Hematopoietic multipotent progenitor cell (in vitro differentiated cells): ENCODE measurements at places on chromosomes 1 and 21.
A peak's percentile ranks its signal among the peaks of the same experiment; 100 is the strongest.

DNA sequence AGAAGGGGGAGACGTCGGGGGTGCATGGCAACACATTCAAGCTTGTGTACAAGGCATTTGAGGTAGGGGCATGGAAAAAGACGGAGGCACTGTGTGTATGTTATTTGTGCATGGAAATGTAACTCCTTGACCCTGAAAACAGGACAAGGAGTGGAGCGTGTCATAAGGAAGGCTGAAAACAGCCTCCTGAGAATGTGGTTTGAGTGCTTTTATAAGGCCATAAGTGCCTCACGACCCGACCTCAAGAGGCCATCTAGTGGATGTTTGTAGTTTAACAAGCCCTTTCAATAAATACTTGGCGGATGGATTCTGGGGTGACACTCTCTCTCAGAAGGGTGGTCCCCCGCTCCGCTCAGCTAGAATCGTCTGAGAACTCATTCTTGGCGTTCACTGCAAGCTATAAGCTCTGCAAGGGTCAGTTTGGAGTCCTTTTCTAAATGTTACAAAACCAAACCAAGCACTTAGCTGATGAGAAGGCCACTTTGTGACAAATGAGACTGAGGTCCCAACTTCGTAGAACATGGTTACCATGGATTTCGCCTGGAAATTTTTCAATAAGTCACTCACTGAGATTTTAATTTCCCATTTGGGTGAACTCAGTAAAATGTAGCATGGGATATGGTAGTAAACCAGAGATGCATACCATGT is 38.8 kb upstream of the CLCA4 start:
- no peak for DNase-seq

- DNase-seq: no peak
These were observed 338.8 kb downstream of the MATN1 start for GRCh38 chr1:30384286-30385245.

DNA sequence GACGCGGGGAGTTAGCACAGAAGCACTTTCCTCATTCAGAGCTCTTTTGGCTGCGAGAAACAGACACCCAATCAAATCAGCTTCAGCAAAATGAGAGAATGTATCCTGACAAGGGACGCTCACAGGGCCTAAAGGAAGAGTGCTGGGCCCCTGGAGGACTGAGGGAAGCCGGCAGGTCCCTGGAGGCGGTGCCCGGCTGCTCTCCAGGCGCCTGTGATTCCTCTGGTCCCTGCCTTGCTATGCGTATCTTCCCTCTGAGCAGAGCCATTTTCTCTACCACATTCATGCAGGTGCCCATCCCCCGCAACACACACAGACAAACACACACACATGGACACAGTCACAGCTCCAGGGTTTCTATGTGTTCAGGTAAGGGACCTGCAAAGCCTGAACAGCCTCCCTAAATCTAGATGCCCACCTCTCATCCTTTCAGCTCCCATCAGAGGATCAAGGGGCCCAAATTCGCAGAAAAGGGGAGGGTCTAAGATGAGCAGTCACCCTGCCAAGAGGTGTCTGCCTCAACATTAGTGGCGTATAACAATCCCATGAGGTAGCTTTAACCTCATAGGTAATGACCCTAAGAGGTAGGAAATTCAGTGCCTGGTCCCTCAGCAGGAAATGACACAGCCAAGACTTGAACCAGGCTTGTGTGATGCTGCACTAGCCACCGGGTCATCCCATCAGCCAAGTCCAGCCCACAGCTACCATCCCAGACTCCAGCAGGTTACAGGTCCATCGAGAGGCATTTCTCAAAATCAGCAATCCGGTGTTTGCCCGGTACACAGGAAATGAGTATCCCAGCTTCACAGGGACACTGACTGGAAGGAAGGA is 29.0 kb downstream of the PTAFR start:
- DNase-seq: no peak

GRCh38 chr1:218970397-218970990 is 203.2 kb upstream of the LYPLAL1 start:
- DNase-seq: no peak

- DNase-seq: peak; percentile 41
These were observed 29.6 kb downstream of the DUSP10 start for GRCh38 chr1:221712198-221712684.

GRCh38 chr1:159985473-159985872 is 31.4 kb upstream of the SLAMF9 start:
- DNase-seq: no peak

DNA sequence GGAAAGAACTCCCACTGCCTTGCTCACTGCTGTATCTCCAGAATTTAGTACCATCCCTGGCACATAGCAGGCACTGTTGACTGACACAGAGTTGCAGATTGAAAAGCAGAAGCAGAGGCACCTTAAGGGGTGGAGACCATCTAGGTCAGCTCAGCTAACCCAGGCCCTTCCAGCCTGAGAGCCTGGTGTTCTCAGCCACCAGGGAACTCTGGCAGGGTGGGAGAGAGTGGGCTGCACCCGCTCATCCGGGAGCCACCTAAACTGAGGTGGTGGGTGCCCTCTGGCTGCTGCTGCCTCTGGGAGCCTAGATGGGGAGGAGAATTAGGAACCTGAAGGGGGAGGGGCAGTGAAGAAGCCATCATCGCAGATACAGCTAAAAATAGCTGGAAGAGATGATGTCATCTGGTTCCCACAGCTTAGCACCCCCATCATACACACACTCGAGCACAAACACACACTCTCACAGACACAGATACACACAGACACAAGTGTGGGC is 1.5 kb upstream of the TSPAN1 start:
- DNase-seq: no peak

DNA sequence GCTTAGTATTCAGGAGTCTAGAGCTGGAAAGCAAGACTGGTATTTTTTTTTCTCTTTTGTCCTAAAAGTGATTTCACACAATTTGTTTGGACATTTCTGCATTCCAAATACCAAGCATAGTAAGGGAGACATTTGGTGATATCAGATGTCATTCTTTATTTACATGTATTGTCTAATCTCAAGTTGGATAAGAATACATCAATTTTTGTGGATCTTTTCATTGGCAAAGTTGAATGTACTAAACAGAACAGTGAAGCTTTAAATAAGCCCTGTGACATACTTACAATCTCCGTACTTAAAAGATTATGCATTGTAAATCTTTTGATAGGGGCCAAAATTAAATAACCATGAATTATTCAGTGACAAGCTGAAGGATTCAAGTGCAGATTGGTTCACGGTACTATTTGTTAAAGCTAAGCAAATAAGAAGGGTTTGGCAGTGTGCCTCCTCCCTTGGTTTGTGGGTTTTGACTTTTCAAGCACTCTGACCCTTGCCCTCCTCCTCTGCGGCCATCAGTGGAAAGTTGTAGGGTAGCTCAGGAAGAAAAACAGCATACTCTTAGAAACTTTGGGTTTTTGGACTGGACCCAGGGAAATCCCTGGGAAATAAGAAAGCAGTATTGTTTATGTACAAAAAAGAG is 663.7 kb downstream of the ADGRL2 start:
- peak; percentile 13 for DNase-seq

GRCh38 chr1:95388031-95388430 is 154.0 kb downstream of the RWDD3 start:
- no peak for DNase-seq

- peak; percentile 67 for DNase-seq
These were observed 246.3 kb upstream of the RAB4A start for GRCh38 chr1:229024528-229025130.

- DNase-seq: no peak
These were observed 220.4 kb downstream of the ZP4 start for GRCh38 chr1:237670302-237670701.

GRCh38 chr1:180542113-180542837 is 16.5 kb upstream of the OVAAL start:
- no peak for DNase-seq

DNA sequence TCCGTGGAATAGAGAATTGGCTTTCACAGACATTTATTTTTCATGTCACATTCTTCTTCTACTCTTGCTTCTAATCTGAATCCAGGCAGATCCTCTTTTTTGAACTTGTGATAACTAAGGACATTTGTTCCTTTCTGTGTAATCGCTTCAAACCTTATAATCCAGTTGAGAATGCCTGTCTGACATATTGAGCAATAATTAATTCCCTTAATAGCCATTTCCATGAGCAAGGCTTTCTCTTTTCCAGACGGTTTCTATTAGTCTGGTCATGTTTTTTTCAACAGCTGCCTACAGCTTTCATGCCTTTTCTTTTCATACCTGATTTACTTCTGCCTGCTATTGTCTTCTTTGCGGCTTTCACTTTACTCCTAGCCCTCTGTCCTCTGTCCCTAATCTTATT is 163.4 kb downstream of the CYYR1 start:
- DNase-seq: no peak

DNA sequence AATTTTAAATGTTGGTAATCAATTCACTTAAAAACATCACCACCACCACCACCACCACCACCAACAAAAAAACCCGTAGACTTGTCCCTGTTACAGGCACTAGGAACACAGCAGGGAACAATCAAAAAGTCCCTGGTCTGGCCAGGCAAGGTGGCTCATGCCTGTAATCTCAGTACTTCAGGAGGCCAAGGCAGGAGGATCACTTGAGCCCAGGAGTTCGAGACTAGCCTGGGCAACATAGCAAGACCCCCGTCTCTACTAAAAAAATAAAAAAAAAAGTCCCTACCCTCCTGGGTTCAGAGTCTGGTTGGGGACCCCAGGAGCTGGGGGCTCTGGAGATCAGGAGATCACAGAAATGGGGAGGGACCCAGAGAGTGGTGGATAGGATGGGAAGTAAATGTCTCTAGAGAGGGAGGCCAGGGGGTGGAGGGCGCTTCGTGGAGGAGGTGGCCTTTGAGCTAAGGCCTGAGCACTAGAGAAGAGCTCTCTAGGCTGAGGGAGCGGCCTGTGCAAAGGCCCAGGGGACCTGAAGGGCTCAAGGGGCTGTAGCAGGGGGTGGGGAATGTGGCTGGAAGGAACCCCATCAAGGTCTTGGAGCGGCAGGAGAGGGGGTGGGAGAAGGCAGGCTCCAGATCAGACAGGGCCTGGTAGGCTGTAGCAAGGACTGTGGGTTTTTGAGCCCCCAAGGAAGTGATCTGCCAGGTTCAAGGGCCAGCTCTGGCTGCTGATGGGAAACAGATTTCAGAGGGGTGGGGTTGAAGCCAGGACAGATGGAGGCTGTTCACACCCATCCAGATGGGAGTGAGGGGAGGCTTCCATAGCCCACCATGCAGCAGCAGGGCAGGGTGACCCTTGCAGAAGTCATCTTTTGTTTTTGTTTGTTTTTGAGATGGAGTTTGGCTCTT is 24.8 kb upstream of the VPS13D start:
- no peak for DNase-seq

DNA sequence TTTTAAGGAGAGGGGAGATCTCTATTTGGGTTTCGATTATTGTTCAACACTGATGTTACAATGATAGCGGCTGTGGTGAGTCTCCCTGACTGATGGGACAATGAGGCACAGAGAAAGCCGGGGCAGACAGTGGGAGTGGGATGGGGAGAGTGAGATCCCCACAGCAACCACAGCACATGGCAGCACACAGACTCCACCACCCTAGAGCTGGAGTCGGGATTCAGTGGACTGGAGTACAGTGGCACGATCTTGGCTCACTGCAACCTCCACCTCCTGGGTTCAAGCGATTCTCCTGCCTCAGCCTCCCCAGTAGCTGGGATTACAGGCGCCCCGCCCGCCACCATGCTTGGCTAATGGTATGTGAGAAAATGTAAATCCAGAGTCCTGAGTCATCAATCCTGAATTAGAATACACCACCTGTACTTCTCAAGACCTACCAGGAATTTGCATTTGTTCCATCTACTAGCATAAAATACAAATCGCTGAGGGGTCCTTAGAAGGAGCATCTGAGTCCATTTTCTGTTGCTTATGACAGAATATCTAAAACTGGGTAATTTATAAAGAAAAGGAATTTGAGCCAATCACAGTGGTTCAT is 125.8 kb downstream of the TOMM20 start:
- no peak for DNase-seq

DNA sequence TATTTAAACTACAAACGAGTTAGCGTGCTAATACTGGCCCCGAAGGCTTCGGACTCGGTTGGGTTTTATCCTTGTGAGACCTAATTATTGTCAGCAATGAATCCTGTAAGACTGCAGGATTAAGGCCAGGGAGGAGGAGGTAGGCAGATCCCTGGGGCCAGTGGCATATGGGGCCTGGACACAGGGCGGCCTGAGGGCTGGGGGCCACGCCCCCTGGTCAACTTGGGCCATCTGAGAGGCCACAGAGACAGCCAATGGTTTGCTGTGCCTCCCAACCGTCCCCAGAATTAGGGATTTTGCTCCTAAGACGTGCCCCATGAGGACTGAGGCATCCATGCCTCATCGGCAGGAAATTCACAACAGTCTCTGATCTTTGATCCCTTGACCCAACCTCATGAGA is 31.1 kb upstream of the DISP3 start:
- DNase-seq: no peak

GRCh38 chr21:34091607-34092006 is 18.2 kb downstream of the MRPS6 start:
- peak; percentile 17 for DNase-seq

GRCh38 chr1:168960595-168960994 is 145.9 kb upstream of the ATP1B1 start:
- no peak for DNase-seq

DNA sequence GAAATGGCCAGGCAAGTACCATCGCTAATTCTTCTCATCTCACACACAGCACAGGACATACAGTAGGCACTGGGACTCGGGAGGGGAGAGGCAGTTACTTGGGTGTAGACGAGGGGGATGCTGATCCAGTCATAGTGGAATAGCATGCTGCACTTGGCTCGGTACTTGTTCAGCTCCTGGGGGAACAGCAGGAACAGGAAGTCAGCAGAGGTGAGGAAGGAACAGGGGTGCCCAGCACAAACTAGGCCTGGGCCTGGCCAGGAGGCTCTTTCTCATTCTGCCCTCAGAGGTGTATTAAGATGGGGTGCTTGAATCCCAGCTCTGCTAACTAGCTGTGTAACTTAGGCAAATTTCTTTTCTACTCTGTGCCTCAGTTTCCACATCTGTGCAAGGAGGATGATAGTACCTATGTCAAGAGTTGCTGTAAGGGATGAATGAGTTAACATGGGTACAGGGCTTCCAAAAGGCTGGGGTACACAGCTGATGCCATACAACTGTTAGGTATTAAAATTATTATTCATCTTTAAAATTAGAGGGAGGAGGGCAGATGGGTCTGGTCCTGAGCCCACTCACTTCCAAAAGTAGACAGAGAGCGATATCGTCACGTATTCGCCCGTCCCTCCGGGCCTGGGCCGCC is 2.4 kb downstream of the BEST4 start:
- no peak for DNase-seq

GRCh38 chr1:197351821-197352440 is 83.9 kb downstream of the CRB1 start:
- no peak for DNase-seq

GRCh38 chr21:26118938-26119540 is 51.5 kb downstream of the APP start:
- DNase-seq: no peak

DNA sequence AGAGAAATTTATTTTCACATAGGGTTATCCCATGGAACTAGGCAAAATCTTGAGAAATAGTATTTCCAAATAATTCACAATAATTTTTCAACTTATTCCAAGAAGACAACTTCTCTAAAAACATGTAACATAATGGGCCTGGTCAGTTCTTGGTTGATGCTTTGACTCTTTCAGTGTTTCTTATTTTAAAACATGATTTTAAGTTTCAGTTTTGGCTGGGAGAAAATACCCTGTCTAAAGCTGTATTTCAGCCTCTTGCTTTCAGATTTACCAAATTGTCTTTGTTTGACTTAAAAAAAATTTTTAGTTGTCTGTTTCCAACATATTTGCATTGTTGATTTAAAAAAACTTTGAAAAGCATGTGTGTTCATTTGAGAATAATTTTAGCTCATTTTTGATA is 5.1 kb downstream of the OR2T4 start:
- no peak for DNase-seq

GRCh38 chr1:225987491-225988316 is 11.4 kb downstream of the SDE2 start:
- peak; percentile 69 for DNase-seq

GRCh38 chr1:76136894-76137293 is 62.3 kb downstream of the ST6GALNAC3 start:
- no peak for DNase-seq
